ENCODE measurements at places on chromosomes 5 and 9.

DNA sequence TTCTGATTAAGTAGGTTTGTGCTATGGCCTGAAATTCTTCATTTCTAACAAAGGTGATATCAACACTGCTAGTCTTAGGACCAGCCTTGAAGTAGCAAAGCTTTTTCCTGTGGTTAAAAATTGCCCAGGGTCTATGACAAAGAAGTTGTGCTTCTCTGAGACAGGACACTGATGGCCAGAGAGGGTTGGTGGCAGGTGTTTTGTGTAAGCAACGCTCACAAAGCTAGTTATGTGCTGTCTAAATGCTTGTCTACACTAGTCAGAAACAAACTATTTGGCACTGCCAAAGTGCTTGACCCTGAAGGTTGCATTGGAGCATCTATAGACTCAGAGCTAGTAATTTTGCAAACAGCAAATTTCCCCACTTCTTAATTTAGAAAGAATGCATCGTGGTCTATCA lies 44.1 kb upstream of the SELENOP start:
- no peak for DNase-seq

DNA sequence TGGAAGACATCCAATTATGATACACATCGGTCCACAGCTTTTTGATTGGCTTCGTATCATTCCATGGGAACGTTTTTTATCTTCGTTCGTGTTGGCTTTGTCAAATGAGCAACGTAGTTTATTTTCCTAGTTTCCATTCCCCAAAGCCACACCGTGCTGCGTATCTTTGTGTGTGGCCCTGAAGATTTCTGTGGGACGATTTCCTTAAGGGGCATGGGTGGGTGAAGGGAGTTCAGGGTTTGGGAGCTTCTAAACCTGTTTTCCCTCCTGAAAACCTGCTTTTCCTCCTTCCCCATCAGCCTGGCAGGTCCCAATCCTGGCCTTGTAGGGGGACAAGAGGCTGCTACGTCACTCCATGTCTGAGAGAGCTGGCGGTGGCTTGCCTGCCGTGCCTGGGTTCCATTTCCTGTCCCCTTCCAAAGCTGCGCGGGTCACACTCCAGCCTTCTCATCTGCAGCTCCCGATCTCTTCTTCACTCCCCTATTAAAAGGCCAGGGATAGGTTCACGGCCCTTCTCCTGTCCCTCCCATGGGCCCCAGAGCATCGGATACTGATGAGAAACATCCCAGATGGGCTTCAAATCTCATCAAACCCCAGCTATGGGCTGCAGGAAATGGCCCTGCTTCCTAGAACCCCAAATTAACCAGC lies 23.5 kb upstream of the ASS1 start:
- DNase-seq: no peak

DNA sequence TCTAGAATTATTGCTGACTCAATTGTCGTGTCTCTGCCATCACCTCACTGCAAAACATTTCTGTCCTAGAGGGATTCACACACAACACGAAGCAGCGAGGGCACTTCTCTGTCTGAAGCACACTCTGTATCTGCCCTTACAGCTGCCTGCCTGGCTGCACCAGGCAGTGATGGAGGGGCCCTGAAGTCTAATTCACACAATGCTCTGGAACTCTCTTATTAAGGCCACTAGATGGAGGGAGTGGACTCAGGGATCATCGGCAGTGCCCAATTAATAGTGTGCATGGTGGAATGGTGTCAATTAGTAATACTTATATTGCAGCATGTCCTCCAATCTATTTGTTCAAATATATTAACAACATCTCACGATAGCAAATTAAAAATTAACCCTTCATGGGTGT lies 157.5 kb upstream of the MAP1B start:
- DNase-seq: no peak

DNA sequence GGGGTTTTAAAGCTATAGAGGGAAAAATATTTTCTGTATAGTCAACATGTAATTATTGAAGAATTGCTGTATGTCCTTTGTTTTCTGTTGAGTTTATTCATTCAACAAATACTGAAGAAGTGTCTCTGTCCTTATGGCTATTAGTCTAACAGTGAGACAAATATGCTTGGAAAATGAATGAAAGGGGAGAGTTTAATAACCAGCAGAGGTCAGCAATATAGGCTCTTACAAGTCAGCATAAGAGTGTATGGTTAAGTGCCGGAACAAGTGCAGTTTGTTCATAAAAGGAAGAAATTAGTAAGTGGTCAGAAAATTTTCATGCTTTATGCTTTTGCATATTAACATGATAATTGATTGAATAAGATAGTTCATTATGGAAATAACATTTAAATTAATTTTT lies 3.6 kb downstream of the SCAMP1 start:
- no peak for DNase-seq

DNA sequence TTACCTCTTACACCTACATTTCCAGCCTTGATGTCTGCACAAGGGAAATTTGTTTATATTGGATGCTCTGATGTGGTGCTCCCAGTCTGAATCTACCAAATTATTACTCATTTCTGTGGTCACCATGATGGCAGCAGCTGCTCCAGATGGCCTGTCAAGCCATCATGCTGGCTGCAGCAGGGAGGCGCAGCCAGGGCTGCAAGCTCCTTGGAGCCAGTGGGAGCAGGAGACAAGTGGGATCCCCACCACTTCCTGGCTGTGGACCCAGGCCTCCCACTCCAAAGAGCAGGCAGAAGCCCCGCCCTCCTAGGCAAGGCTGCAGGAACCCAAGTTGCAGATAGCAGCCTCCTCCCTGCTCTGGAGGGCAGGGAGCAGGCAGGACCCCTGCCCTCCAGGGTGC lies 241.1 kb upstream of the ATP10B start:
- DNase-seq: no peak

- DNase-seq: no peak
These were observed 23.3 kb downstream of the PITX1 start for GRCh38 chr5:135010502-135011354.

GRCh38 chr5:135890867-135891266 lies 4.8 kb downstream of the IL9 start:
- DNase-seq: no peak

DNA sequence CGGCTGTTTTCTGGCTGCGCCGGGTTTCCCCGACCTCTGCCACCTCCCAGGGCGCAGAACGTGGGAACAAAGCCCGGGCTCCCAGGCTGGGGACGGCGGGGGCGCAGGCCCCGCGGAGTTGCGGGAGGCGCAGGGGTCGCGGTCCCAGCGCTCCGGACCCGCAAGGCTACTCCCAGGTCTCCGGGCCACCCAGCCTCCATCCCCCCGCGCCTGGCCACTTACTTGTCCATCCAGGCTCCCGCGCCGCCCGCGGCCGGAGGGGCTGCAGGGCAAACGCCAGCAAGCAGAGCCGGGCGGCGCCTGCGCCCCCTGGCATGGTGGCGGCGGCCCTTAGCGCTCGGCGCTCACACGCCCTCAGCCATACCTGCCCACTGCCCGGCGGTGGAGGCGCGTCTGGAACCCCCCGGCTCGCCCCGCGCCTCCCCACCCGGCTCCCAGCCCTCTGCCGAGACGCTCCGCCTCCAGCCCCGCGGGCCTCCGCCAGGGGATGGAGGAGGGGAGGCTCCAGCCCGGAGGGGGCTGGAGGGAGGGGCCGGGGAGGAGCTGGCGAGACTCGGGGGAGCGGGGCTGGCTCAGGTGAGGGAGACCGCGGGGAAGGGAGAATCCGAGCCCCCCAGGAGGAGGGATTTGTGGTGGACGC lies at the start of gene ADAM19:
Gene ADAM19, minus strand, starts transcription at position 395 of the 640 bp plus-strand sequence. Its CDS starts 79 bp downstream, at position 316.
- DNase-seq: peak; percentile 84

- DNase-seq: no peak
These were observed 100.3 kb upstream of the APC start for GRCh38 chr5:112637343-112637742.

GRCh38 chr9:4116723-4117460 lies 183.0 kb downstream of the GLIS3 start:
- DNase-seq: no peak

DNA sequence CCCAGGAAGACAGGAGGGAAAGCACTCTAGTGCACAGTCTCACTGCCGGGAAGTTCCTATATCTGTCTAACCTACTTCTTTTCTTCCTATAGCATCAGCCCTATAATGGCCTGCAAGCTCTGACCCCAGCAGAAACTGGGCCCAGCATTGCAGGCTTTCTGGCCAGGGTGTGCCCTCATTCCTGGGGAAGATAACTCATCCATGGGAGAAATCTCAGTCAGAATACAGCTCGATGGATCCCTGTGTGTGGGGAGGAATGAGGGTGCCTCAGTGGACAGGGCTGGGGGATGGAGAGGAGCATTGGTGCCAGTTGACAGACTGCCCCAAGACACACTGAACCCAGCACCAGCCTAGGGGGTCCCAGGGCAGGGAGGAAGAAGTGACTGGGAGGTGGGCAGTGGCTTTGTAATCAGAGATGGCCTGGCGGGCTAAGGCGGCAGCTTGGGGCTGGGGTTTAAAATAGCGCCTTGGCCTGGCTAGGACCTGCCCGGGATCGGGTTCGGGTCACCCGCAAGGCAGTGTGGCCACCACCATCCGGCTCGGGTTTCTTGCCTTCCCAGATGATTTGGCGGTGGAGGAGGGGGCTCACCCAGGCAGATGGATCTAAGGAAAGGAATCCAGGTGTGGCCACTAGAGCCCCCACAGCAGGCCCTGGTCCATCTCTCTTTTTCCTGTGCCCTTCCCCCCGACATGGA lies 7.6 kb upstream of the CXXC5 start:
- peak; percentile 61 for DNase-seq

- DNase-seq: no peak
These were observed 6.7 kb downstream of the SLC23A1 start for GRCh38 chr5:139376364-139376763.

DNA sequence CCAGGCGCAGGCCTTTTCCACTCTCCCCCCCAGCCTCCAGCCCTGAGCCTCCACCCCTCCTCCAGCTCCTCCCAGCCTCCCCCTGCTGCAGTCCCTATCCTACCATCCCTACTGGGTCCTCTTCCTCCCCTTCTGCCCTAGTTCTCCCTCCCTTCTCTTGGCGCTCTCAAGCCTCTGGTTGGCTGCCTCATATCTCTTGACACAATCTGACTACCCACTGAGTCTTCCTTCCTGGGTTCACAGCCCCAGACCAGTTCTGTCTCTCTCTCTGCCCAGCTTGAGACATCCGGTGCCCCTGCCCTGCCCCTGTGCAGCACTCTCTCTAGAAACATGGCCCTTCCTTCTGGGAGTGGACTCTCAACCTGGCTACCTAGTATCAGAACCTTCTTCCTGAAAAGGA lies 76.2 kb downstream of the TSPAN17 start:
- no peak for DNase-seq

Measured in cardiac septum (tissue), 1 donor.